ENCODE measurements at places on chromosomes 1 and 21.

DNA sequence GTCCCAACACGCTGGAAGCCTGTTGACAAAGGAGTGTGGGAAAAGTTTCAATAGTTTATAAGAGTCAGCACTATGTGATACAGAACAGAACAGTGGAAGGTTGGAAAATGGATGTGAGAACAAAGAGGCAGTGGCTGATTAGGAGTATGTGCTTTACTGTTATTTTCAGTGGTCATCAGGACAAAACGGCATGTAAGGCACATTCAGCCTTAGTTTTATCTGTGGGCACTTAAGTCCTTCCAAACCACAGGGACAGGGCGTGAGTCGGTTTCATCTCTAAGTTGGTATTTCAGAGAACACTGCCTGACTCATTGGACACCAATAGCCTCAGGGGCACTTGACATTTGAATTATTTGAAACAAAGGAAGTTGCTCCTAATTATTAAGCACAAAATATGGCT is 306.9 kb downstream of the ASTN1 start:
- DNase-seq, result no peak

- no peak for DNase-seq
Measured at GRCh38 chr21:26437326-26438009, 135.6 kb downstream of the CYYR1 start.

GRCh38 chr1:62265956-62266935 is 53.0 kb downstream of the KANK4 start:
- no peak for DNase-seq

DNA sequence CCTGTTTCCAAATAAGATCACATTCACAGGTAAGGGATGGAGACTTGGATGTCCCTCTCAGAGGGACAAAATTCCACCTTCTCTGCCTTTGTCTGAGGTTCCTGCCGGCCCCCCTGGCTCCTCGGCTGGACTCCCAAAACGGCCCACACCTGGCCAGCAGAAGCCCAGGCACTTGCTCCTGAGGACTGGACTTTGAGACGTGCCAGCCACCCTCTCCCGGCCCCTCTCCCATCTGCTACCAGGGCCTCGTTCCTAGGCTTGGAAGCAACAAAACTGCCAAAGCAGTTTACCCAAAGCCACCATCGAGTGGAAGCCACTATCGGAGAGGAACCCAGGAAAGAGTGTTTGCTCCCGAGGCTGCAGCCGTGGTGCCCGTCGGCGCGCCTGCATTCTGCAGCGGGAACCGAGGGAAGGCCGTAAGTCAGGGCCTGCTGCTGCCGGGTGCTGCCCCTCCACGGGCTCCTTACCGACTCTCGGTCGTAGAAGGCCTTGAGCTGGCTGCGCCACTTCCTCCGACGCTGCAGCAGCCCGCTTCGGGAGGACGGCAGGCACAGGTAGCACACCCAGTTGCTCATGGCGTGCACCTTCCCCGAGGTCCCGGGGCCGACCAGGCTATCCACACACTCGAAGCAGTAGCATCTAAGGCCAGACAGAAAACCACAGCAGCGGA is 3.5 kb downstream of the DNMT3L start:
- no peak for DNase-seq

GRCh38 chr1:82179131-82179530 is 378.4 kb downstream of the ADGRL2 start:
- no peak for DNase-seq

DNA sequence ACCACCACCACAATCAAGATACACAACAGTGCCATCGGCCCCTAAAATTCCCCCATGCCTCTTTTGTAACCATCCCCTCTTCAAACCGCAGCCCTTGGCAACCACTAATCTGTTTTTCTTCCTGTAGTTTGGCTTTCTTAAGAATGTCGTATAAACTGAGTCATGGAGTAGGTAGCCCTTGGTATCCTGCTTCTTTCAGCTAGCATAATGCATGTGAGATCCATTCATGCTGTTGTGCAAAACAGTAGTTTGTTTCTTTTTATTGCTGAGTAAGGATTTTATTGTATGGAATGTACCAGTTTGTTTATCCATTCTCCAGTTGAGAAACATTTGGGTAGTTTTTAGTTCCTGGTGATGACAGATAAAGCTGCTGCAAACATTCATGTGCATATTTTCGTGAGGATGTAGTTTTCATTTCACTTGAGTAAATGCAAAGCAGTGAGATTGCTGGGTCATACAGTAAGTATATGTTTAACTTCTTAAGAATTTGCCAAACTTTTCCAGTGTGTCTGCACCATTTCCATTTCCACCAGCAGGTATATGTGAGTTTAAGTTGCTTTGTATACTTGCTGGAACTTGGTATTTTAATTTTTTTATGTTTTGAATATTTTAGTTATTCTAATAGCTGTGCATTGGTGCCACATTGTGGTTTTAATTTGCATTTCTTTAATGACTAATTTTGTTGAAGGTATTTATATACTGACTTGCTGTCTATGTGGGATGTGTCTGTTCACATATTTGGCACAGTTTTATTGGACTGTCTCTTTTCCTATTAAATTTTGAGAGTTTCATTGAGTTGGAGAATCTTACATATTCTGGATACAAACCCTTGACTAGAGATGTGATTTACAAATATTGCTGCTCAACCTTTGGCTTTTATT is 148.4 kb upstream of the MAP1LC3C start:
- no peak for DNase-seq
